Ovary (tissue), 10 donors: ENCODE measurements at places on chromosomes 11 and 22.
A peak's percentile ranks its signal among the peaks of the same experiment; 100 is the strongest.

DNA sequence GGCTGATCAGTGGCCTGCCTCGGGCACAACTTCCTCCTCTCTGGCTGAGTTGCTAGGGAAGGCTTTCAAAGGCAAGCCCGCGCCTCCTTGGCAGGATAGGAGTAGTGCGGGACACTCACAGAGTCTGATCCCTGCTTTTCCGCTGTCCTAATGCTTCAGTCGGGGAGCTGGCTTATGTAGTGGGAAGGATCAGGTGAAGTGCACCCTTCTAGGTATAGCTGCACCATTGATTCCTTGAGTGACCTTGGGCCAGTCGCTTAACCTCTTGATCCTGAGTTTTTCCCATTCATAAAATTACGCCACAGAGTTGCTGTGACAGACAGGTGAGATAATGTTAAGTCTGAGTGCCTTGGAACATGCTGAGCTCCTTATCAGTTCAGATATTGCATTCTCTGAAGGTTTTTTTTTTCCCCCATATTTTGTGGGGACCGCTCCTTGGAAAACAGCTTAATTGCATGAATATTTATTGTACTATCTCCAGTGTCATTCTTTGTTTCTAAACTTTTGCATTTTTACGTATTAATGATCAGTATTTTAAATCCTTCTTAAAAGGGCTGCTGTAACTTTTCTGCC is 961 bp downstream of the IPO7 start:
- no peaks in the 10 kb centered on the region for H3K27me3 ChIP-seq
- peak overlapping the region; percentile 26 for H3K27ac ChIP-seq
- DNase-seq = no peak
- H3K4me3 ChIP-seq = peak overlapping the region; percentile 61

DNA sequence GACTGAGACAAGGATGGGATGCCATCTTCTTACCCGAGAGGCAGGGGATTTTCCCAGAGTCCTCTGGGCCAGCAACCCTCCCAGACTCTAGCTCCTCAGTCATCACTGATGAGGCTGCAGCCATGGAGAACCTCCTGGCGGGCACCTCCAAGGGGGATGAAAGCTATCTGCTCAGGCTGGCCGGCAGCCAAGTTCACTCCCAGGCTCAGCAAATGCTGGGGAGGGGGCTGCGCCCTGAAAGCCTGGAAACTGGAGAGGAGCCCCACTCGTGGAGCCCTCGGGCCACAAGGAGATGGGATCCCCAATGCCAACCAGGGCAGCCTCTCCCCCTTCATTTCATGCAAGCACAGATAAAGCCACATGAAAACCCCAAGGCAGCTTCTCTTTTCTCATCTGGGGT is 75.0 kb downstream of the CACNA1I start:
- no peaks in the 10 kb centered on the region for H3K4me1 ChIP-seq
- H3K27ac ChIP-seq = no peak overlapping the region
- no peaks in the 10 kb centered on the region for H3K27me3 ChIP-seq
- no peaks in the 10 kb centered on the region for H3K36me3 ChIP-seq

DNA sequence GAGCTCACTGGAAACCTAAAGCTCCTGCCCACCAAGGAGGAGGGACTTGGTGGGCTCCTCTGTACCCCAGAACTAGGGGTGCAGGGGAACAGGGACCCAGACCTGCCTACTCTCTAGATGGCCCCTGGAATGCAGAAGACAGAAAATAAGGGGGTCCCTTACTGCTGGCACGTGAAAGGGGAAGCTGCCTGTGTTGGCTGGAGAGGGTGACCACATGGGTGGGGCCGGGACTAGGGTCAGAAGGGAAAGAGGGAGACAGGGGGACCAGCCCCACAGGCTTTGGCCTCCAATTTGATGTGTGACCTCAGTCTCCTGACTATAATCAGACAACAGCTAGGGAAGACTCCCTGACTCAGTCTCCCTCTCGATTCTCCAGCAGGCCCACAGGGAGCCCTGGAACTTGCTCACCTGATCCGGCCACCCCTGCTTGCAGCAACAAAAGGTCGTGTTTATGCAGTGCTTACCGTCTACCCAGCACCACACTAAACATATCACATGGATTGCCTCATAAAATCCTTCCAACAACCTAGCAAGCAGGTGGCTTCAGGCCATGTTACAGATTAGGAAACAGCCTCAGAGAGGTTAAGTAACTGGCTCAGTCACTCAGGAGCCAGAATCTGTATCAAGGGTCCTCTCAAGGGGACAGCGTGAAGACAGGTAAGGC is 10.2 kb downstream of the ARAP1 start:
- H3K4me1 ChIP-seq = no peaks in the 10 kb centered on the region
- no peak for DNase-seq
- no peak overlapping the region for H3K4me3 ChIP-seq
- H3K36me3 ChIP-seq = no peaks in the 10 kb centered on the region

DNA sequence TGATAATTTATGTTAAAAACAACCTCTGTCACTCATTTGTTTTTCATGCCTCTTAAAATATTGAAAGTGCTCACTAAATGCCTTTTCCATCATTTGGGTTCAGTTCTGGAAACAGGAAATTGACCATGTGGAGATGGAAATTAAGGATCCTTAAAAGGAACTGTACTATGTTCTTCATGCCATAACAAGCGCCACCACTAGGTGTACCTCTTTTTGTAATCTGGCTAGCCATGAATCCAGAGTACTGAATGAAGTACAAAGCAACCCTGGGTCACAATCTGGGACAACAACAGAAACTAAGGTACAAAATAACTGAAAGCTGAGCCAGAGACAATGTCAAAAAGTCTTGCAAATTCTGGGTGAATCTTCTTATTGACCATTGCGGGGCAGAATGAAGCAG is 559.1 kb downstream of the FAM181B start:
- H3K4me1 ChIP-seq = no peaks in the 10 kb centered on the region
- H3K27ac ChIP-seq = no peak overlapping the region
- H3K27me3 ChIP-seq = no peaks in the 10 kb centered on the region
- no peak for DNase-seq

- H3K4me3 ChIP-seq = no peak overlapping the region
- H3K27me3 ChIP-seq = no peaks in the 10 kb centered on the region
- DNase-seq = no peak
- H3K27ac ChIP-seq = no peak overlapping the region
- no peaks in the 10 kb centered on the region for H3K4me1 ChIP-seq
These were observed 1117.3 kb downstream of the BRD1 start for GRCh38 chr22:48710410-48710809.

DNA sequence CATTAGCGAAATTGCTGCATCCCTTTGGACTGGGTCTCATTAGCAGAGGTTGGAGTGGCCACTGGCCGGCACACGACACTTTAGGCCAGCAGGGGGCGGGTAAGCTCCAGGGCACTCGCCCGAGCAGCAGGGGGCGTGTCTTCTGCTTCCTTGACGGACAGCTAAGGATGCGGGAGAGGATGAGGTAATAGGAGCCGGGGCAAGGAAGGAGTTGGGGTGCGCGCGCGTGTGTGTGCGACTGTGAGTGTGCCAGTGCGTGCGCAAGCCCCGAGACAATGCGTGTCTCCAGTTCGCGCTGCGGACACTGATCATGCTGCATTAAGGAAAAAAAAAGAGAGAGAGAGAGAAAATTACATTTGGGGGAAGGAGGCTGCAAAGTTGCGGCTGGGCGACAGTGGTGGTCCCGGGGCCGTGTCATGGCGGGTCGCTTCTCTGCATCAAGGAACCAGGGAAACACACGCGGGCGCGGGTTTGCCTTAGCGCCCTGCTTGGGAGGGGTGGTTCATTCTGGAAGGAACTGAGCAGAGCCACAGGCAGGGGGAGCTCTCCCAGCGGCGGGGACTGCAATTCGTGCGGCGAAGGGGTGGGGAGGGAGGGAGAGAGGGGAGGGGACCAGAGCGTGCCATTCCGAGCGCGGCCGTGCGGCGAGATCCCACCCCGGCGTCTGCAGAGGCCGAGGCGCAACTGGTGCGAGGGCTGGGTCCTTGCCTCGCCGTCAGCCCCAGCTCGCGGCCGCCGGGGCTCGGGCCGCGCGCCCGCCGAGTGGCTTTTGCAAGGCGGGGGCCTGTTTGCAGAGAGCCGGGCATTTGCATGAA is at the start of gene DTX4:
DTX4 (plus strand) TSS at position 625 of the 815 bp plus-strand sequence. CDS start 464 bp downstream, outside the sequence.
- peak within 1 kb of the TSS; percentile 80 for H3K27ac ChIP-seq
- H3K27me3 ChIP-seq = no peaks in the 10 kb centered on the region
- peak within 1 kb of the TSS; percentile 68 for H3K4me3 ChIP-seq
- no peaks in the 10 kb centered on the region for H3K36me3 ChIP-seq

- DNase-seq = no peak
- H3K27me3 ChIP-seq = no peaks in the 10 kb centered on the region
- no peak overlapping the region for H3K4me3 ChIP-seq
- H3K4me1 ChIP-seq = no peaks in the 10 kb centered on the region
These were observed 48.4 kb upstream of the MUC15 start for GRCh38 chr11:26620282-26621045.

DNA sequence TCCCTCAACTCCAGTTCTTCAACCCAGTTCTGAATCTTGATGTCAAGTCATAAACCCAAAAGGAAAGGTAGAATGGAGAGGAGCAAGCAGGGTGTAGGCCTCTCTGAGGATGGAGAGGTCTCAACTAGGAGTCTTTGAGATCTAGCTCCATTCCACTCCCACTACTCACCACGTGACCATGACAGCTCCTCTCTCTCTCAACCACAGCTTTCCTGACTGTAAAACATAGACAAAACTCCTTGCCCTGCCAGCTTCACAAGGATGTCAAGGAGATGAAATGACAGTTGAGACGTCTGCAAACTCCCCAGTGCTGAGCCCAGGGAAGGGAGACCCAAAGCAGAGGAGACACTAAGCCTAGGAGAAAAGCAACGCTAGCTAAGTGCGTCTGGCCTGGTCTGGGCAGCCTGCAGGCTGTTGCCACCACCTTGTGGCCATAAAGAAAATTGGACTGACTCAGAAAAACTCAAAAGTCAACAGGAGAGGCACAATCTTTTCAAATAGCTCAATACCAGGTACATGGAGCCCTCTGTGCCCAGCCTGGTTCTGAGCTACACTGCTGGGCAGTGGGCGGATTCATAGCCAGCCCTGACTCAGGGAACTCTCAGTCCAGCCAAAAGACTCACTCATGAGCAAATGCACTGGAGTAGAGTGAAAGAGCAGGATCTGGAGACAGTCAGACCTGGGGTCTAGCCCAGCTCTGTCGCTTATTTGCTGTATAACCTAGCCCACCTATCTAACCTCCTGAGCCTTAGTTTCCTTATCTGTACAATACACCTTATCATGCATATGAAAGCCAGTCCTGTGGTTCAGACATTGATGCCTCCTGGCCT is 3.4 kb downstream of the CLPB start:
- peaks cover 2% of the 10 kb centered on the region for H3K4me1 ChIP-seq
- DNase-seq = peak; percentile 22
- no peak overlapping the region for H3K27ac ChIP-seq
- H3K27me3 ChIP-seq = no peaks in the 10 kb centered on the region
- H3K4me3 ChIP-seq = no peak overlapping the region
- H3K36me3 ChIP-seq = no peaks in the 10 kb centered on the region

- DNase-seq = no peak
- H3K4me1 ChIP-seq = no peaks in the 10 kb centered on the region
- H3K4me3 ChIP-seq = no peak overlapping the region
- no peaks in the 10 kb centered on the region for H3K27me3 ChIP-seq
These were observed 44.0 kb upstream of the C11orf87 start for GRCh38 chr11:109378034-109378433.

DNA sequence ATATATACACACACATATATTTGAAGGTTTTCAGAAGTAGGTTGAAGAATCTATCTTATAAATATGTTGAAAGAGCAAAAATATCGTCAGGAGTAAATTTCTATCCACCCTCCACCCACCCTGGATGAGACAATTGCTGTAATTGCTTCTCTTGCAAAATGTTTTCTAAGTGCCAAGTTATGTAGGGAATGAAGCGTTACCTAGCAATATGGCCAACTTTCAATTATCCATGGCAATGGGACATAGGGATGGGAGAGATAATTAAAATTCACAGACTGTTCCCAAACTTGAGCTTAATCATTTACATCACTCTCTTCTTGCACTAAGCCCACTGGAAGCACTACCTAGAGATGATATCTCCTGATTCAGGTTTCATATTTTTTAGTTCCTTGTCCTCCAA is 806.2 kb upstream of the RAG2 start:
- no peak overlapping the region for H3K4me3 ChIP-seq
- no peak overlapping the region for H3K27ac ChIP-seq
- H3K36me3 ChIP-seq = no peaks in the 10 kb centered on the region
- no peaks in the 10 kb centered on the region for H3K27me3 ChIP-seq
- DNase-seq = no peak

GRCh38 chr22:23216461-23217170 is 36.3 kb downstream of the BCR start:
- peaks cover 23% of the 10 kb centered on the region for H3K4me1 ChIP-seq
- H3K27me3 ChIP-seq = no peaks in the 10 kb centered on the region
- H3K27ac ChIP-seq = no peak overlapping the region
- H3K36me3 ChIP-seq = no peaks in the 10 kb centered on the region

DNA sequence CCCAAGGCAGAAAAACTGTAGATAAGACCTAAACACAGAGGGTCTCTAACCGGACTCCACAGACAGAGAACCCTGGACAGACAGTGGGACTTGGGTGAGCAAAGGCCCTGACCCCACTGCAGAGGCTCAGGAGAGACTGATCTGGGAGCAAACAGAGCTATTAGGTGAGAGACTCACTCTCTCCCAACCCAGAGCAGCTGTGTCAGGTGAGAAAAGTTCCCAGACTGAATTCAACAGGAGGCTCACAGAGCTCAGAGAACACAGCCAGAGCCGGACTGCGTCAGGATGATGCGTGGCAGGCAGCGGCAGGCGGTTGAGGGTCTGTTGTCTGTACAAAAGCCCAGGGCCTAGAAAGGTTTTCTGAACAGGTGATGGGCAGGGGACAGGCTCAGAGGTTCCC is 5.5 kb downstream of the RFPL2 start:
- H3K4me1 ChIP-seq = peaks cover 2% of the 10 kb centered on the region
- no peak overlapping the region for H3K4me3 ChIP-seq
- no peak for DNase-seq
- no peaks in the 10 kb centered on the region for H3K36me3 ChIP-seq
- H3K27ac ChIP-seq = no peak overlapping the region

- no peak overlapping the region for H3K27ac ChIP-seq
- DNase-seq = no peak
- no peak overlapping the region for H3K4me3 ChIP-seq
These were observed 21.6 kb upstream of the NNMT start for GRCh38 chr11:114274637-114275036.

- no peaks in the 10 kb centered on the region for H3K36me3 ChIP-seq
- peak overlapping the region; percentile 44 for H3K4me3 ChIP-seq
- no peak overlapping the region for H3K27ac ChIP-seq
- peak; percentile 48 for DNase-seq
These were observed 902 bp downstream of the RASGRP2 start for GRCh38 chr11:64742889-64743590.
